ENCODE measurements at places on chromosomes 6 and 20.

DNA sequence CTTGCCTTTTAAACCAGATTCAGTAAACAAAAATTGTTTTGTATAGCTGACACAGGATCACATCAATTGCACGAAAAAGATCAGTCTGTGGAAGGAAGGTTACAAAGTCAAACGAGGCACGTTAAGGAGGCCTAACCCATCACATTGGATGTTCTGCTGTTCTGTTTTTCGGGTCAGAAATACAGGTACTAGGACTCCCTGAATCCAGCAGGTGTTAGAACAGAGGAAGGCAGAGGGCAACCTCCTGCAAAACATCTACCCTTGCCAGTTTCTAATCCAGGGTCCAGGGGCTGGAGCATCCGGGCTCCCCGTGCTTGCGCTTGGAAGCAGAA, 64.6 kb downstream of the PLG start:
- DNase-seq: no peak

- DNase-seq: no peak
These were observed 16.2 kb downstream of the STAU1 start for GRCh38 chr20:49171909-49172308.

DNA sequence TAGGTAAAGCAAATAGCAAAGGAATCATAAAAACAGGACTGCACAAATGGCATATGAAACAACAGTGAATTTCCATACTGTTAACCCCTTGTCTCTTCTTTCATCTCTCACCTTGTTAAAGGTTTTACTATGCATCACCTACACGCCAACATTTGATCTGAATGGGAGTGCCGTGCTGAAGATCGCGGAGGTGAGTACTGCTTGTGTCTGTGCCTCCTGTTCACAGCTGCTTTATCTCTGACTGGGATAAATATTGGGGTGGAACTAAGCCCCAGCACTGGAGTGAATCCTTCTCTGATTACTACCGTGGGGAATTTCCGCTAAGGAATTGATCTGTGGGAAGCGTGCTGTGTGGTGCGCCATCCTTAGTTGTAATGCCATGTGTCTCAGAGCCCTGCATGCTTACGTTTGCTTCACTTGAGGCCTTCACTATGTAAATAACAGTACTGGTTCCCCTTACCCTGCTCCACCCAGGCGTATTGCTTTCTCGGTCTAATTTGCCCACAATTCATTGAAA, 11.4 kb upstream of the PBOV1 start:
- no peak for DNase-seq

DNA sequence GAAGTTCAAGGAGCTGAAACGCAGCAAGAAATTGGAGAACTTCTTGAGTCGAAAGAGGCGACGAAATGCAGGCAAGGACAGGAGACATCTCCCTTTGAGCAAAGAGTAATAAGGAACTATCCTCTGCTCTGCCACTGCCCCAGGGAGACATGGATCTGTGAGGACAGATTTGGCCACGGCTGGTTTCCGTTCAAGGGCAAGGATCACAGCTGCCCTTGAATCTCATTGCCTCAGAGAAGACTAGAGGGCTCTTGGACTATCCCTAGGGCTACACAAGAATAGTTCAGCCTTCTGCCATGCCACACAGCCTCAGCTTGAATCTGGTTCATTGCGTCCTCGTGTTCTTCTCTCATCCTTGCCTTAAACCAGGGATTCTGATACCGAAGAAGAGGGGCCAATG, 7.7 kb downstream of the RRP36 start:
- DNase-seq: no peak

GRCh38 chr20:58544286-58544685, 29.1 kb upstream of the APCDD1L start:
- no peak for DNase-seq

GRCh38 chr6:134187751-134188150, 130.2 kb downstream of the SGK1 start:
- DNase-seq: no peak

- DNase-seq: no peak
These were observed 128.1 kb upstream of the DOK5 start for GRCh38 chr20:54347166-54347833.

- DNase-seq: no peak
These were observed 121.3 kb downstream of the TCP11 start for GRCh38 chr6:35019831-35020230.

- DNase-seq: no peak
These were observed 16.5 kb upstream of the RBPJL start for GRCh38 chr20:45289942-45290676.

DNA sequence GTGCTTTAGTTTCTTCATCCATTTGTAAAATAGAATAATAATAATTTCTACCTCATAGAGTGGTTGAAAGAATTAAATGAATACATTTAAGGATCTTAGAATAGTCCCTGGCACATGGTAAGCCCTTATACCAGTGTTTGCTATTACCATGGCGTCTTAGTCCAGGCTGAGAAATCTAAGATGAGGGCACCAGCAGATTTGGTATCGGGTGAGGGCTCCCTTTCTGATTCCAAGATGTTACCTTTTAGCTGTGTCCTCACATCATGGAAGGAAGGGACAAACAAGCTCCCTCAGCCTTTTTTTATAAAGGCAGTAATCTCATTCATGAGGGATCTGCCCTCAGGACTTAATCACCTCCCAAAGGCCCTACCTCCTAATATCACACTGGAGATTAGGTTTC, 123.9 kb upstream of the FOXO3 start:
- DNase-seq: no peak

GRCh38 chr20:43942201-43942590, 27.5 kb downstream of the TOX2 start:
- no peak for DNase-seq

DNA sequence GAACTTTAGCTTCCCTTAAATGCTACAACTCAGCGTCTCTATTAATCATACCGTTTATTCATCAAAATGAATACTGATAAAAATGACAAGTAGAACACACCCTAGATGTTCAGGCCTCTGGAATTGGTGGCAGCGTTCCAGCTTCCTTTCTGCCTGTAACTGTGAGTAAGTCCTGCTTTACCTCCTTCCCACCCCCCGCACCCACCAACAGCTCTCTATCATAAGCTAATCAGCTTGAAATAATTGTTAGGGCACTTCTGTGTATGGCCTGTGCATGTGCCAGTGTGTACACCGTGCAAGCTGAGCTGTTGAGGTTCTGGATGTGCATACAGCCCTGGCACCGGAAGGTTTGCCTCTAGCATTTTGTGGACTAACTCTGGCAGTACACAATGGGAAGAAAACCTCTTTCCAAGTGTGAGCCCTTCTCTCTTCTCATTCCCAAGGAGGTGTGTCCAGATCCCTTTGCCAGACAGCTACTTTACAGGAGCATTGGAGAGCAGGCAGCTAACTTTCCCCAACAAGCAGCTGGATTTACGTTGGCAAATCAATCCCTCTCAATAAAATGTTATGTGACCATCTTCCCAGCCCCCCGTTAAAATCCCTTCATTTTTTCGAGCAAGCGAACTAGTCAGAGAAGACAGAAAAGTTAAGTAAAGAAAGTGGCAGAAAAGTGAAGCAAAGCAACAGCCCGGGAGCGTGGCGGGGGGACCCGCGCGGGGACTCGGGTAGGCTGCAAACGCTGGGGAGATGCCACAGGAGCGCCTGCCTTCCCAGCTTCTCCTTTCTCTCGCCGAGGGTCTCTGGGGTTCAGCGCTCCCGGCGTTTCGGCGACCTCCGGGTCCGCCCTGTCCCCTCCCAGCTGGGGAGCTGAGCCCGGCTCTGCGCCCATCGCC, 803 bp upstream of the ADGRG6 start:
- DNase-seq: no peak

DNA sequence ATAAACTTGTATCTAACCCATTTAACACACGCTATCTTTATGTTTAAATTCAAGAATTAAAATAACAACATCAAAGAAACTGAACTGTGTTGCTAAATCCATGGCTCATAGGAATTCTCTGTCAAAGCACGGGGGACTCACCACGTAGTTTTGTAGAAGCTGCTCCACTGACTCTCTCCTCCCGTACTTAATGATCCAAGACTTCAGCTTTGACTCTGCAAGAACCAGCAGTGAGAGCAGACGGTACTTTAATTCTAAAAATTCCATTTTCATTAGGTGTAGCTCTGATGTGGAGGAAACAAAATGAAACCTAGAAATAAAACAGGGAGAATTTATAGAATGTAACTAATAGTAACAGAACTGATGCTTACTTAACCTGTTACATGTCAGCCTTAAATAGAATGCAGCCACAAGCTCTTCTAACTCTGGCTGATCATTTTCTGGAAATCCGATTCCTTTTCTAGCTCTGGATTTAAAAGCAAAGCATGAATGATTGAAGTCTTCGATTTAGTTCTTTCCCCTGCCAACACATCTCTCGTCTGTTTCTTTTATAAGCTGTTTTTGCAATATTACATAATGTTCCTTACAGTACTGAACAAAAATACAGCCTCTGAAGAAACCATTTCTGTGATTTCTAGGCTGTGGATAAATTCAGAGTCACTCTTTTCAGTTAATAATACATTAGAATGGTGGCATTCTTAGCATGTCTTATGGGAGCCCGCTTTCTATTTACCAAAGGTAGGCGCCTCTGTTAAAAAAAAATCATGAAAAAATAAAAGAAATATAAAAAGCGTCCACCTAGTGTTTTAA, 165.5 kb downstream of the SYNE1 start:
- DNase-seq: no peak

- no peak for DNase-seq
These were observed 98.8 kb downstream of the RTN4IP1 start for GRCh38 chr6:106530502-106530901.

DNA sequence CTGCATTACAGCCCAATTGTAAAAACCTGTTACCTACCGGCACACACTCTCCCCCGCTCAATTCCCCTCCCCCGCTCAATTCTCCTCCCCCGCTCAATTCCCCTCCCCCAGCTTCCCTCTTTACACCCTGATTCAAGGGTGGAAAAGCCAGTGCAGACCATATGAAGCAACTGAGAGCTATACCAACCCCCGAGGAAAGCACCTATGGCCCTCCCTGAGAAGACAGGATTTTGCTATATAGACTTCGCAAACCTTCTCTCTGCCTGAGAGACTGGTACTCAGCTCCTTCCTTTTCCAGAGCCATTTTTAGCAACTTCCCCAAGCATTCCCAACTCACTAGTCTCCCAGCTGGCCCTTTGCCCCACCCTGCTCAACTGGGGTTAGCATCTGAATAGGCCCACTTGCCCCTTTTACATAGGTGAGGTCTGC, 7.6 kb downstream of the GNAS-AS1 start:
- DNase-seq: no peak
